ENCODE measurements at places on chromosomes 7 and 10. TPM values are rescaled to one million over a fixed set of nuclear protein-coding genes. Genes with fewer than 3 reads are reported as not detected.

- no peak for DNase-seq
Observed at GRCh38 chr7:158428131-158428836, 159.3 kb downstream of the PTPRN2 start.

DNA sequence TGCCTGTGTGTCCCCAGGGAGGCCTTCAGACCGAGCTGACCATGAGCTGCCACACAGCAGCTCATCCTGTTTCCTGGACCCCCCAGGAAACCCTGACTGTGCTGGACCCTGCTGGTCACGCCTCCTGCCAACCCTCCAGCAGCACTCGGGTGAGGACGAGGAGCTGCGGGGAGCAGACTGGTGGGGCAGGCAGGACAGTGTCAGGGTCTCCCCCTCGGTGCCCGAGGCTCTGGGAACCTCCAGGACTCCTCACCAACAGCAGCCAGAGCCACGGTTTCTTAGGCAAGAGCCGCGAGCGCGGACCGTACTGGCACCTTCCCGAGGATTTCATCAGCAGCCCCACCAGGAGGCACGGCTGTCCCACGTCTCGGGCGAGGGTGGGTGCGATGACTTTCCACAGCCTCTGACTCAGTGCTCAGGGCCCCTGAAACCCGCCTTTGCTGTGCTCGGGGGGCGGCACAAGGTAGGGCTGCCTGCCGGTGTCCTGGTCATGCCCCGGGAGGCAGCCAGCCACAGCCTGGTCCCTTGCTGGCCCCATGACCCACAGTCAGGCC is 186.9 kb downstream of the ELFN1 start:
- no peak for DNase-seq

DNA sequence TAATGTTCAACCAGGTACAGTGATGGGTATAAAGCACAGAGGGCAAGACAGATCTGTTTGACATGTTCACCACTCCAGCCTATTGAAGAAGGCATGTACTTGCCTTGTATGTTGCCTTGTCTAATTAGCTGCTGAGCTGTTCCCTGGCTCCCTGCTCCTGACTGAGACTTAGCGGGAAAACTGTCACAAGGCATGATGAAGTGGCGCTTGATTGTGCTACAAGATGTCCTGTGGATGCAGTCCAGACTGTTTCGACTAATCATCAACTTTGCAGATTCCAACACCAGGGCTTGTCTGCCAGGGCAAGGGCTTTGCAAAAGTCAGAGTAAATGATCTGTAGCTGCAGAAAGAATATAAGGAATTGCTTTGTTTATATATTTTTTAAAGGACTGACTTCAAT is 136.2 kb upstream of the NRBF2 start:
- no peak for DNase-seq

GRCh38 chr10:81950358-81950757 is 75.4 kb downstream of the NRG3 start:
- DNase-seq: no peak

DNA sequence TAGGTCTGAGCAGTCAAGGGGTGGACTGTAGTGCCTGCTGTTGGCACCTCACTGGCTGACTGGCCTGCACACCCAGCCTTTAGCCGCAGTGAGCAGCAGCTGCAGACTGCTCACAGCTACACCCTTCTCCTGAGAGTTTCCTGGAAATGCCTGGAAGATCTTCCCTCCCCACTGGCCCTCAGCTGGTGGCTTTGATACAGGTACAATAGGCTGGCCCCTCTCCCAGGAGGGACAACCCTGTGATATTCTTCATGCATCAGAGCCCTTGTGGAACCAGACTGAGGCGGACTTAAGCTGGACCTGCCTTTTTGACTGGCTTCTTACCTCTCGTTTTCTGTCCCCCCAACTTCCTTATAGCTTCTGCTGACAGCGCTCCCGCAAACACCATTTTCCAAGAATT is 6.4 kb downstream of the GCK start:
- DNase-seq: no peak

- no peak for DNase-seq
Observed at GRCh38 chr10:35211390-35211789, 84.7 kb downstream of the CREM start.

The OR9A2 gene
- total RNA-seq: not detected

The HOXA5 gene
- total RNA-seq: 13.1 TPM

The C10orf105 gene
- not detected for total RNA-seq
